ENCODE measurements at places on chromosomes 2 and 18.

GRCh38 chr18:50527636-50528307, 32.1 kb upstream of the MAPK4 start:
- DNase-seq: no peak

DNA sequence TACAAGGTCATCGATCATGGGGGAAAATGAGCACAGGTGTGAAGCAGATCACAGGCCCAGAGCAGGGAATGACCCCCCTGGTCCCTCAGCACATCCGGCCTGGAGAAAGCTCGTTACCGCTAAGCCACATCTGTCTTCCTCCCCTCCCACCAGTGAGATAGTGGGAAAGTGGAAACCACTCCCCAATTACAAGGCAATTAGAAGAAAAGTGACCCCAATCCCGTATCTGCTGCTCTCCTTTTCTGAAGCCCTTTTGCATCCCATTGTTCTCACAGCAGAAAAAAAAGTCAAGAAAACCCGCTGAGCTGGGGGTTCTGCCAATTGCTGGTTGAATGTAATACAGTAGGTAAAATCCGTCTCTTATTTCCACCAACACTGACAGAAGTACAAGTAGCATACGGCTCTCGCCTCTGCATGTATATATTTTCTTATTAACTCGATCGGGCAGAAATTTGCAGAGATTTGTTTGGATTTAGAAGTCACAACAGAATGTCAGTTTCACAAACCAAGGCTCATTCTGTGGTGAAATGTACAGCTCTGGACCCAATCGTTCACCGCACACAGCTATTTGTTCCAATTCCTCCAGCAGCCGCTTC, 287.0 kb downstream of the TCF4 start:
- DNase-seq: no peak

- no peak for DNase-seq
Measured at GRCh38 chr18:2219706-2220105, 351.6 kb downstream of the METTL4 start.

- DNase-seq: no peak
Measured at GRCh38 chr2:8661235-8661634, 20.6 kb upstream of the ID2 start.

DNA sequence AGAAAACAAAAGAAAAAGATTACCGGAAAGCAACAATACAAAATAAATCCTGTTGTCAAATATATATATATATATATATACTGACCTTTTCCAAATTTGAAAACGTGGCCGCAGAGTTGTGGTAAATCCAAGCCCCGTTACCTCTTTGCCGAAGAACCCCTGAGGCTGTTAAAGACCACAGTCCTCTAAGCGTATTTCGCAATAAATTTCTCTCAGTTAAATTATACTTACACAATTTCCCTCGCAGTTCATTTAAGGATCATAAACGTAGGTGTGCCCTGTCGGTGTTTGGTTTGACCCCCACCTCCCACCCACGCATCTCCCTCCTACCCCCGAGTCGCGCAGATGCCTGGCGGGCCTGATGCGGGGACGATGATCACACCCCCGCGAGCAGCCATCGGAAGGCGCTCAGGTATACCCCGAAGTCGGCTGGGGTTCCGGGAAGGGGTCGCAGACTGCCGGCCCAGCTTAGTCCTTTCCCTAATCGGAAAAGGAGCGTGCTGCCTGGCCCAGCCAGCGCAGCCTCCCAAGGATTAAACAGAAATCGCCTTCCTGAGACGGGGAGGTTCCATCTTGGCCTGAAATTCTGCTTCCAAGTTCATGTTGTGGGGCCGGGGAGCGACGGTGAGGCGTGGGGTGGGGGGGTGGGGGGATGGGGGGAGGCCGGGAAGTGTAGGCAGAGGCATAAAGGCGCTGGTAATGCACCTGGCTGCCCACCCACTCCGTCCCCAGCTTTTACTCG, 2.9 kb upstream of the MEIS1 start:
- DNase-seq: no peak

GRCh38 chr18:54257015-54257414, 12.3 kb upstream of the POLI start:
- DNase-seq: no peak

DNA sequence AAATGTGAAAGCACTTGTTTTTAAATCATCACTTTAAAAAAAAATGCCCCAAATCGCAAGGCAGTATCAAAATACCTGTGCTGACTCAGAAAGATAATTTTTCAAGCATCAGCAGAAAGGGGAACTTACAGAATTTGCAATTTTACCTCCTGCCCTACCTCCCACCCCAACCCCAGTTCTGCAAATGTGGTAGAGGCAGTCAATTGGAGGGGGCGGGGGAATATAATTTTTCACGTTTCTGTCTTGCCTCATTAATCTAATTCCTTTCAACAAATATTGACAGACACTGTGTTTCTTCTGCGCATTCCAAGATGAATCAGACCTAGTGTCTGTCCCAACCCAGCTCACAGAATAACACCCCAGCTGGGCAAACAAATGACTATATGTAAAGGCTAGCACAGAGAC, 76.8 kb downstream of the ALPK2 start:
- no peak for DNase-seq

DNA sequence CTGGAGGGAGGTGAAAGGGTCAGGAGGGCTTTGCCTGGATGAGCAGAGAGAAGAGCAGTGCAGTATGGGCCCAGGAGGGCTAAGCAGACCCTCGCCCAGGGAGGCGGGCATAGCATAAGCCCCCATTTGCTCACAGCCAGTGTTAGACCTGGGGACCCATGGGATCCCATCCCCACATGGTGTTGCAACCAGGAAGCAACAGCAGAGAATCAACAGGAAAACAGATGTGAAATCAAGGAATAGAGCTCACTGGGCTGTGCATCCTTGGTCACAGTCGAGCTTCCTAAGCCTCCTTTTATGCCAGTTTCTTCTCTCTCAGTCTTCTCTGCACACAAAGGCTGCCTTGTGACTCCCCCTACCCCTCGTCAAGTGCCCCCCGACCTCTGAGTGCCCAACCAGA, 19.9 kb downstream of the ASB18 start:
- no peak for DNase-seq

DNA sequence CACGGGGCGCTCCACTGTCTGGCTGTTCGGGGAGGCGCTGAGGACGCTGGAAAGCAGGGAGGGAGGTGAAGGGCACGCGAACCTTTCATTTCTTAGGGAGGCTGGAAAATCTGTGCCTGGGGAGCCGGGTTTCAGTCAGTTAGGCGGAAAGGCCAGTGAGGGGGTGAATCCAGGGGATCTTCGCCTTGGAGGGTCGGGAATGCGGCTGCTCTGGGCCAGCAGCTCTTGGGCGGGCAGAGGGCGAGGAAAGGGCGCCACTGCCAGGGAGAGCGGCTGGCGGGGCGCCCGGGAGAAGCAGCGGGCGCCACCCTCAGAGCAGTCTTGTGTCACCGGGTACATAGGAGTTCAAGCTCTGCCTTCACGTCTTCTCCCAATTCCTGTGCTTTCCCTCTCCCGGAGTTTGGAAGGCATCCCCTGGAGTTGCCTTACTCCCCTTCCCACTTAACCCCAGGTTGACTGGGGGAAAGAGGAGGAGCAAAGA, 1.4 kb downstream of the CCDC85A start:
- DNase-seq: no peak

DNA sequence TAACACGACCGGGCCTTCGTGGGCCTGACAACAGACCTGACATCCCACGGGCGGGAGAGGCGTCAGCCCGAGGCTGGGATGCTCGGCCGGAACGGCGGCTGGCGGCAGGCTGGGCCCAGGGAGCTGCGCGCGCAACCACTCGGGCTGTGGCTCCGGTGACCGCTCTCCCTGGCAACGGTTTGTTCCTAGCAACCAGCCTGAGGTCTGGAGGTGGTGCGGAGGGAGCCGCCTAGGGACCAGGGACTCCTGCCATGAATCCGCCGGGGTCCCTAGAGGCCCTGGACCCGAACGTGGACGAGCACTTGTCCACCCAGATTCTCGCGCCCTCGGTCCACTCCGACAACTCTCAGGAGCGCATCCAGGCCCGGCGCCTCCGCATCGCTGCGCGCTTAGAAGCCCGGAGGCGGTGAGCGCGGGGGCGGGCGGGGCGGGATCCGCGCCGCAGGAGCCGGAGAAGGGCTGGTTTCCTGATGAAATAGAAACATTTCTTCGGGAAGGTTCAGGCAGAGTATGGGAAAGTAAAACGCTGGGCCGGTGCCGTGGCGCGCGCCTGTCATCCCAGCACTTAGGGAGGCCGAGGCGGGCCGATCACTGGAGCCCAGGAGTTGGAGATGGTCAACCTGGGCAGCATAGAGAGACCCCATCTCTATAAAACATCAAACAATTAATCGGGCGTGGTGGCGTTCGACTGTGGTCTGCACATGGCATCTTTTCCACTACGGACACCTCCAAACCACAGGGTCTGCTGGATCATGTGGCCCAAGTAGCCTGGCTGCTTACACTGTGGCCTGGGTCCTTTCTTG, at the start of gene DRC1:
Gene DRC1 (plus strand): TSS at position 182 of the 803 bp plus-strand sequence. CDS start 70 bp downstream, at position 252.
- DNase-seq: peak; percentile 61

- peak; percentile 56 for DNase-seq
Measured at GRCh38 chr2:219045937-219046550, 4.7 kb upstream of the CFAP65 start.
